ENCODE measurements at places on chromosomes 7 and 10.

GRCh38 chr7:22060863-22061262 is 115.2 kb upstream of the CDCA7L start:
- no peak for DNase-seq

DNA sequence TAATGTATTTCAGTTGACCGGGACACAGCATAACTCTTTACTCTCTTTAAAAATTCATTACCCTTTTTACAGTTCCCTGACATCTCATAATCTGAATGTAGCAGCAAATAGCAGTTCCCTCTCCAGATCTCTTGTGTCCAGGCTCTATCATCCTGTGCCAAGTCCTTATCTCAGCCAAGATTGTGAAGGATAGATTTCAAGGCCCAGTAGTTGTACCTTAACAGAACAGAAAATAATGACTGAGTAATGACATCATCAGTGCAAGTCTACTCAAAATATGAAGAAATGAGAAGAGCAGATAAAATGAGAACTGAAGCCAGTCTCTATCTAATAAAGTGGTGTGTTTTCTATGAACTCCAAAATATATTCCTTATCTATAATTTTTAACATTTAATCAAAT is 92.6 kb downstream of the TFEC start:
- no peak for DNase-seq

- no peak for DNase-seq
Observed at GRCh38 chr7:31056775-31057346, 4.8 kb downstream of the ADCYAP1R1 start.

- DNase-seq = no peak
Observed at GRCh38 chr10:116197946-116198675, 74.9 kb downstream of the GFRA1 start.

GRCh38 chr10:27542812-27543211 is 38.7 kb downstream of the RAB18 start:
- DNase-seq = no peak

GRCh38 chr10:69092959-69093850 is 5.3 kb downstream of the SRGN start:
- no peak for DNase-seq

DNA sequence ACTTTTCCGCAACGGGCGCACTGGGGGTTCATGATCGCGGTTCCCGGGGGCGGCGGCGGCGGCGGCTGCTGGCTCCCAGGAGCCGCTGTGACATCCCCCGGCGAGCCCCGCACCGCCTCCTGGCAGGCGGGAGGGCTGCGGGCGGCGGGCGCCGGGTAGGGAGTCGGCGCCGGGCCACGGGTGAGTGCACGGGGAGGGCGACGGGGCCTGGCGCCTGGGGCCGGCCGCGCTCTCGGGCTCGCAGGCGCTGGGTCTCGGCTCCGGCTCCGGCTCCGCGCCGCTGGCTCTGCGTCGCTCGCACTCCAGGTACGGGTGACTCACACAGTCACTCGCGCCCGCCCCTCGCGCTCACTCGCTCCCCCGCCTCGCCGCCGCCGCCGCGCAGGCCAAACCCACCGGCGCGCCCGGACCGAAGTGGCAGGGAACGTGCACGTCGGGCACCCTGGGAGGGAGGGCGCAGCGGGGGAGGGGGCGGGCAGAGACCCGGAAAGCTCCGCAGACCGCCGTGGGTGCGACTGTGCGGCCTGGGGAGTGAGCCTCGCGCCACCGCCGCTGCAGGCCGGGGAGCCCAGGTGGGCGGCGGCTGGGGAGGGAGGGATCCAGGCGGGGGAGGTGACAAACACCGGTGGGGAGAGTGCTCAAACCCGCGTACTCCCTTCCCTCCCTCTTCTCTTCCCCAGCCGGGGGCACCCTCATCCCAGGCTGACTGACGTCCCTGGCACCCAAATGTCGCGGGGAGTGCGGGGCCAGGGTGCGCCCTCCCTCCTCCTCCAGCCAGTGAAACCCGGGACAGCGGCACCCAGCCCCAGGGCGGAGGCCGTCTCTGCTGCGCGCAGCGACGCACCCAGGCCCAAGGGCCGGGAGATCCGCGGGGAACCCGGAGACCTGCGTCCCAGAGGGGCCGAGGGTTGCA is 276.9 kb upstream of the NEBL start:
- peak; percentile 57 for DNase-seq

GRCh38 chr7:49564379-49564714 is 209.1 kb upstream of the VWC2 start:
- no peak for DNase-seq

GRCh38 chr7:22723181-22723601 is 3.8 kb upstream of the IL6 start:
- no peak for DNase-seq

DNA sequence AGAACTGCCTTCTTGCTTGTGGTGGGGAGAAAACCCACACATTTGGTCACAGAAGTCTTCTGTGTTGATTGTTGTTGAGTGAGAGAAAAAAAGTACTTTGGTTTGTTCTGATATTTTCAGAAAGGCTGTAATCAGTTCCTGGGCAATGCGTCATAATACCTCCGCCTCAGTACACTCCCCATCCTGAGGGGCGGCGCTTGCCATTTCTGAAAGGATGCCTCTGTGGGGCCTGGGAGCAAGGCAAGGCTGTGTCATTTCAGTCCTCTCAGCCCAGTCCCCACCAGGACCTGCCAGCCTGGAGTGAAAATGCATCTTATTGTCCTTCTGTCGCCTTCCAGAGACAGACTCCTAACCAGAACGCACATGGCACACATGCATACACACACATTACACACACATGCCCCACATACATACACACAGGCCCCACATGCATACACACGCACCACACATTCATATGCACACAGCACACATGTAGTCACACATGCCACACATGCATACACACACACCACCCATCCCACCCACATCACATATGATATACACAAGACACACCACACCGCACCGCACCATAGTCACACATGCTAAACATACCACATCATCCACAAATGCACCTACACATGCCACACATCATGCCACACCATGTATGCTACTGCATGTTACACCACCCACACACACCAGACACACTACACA is 90.0 kb downstream of the CXCL12 start:
- DNase-seq = no peak

DNA sequence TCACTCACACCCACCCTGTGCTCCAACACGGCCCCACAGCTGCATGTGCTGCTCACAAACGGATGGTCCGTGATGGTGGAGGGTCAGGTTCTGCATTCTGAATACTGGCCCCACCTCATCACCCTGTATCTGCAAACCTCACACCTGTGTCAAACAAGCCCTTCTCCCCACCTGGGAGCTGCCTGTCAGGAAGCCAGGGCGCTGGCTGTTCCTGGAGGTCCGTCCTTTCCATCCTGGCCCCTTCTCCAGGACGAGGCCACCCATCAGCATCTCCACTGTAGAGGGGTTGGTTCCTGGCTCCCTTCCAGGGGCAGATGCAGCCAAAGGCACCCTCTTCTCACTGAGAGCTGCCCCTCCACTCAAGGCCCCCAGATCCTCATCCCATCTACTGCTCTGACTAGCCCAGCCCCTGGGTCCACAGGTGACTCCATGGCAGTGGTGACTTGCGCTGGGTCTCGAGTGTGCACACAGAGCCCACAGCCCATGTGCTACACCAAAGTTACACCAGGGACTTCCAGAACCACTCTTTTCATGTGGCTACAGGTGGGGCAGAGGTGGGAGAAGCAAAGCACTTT is 229.4 kb downstream of the TNS3 start:
- no peak for DNase-seq

- no peak for DNase-seq
Observed at GRCh38 chr10:124611738-124612137, 132.4 kb downstream of the FAM53B start.

DNA sequence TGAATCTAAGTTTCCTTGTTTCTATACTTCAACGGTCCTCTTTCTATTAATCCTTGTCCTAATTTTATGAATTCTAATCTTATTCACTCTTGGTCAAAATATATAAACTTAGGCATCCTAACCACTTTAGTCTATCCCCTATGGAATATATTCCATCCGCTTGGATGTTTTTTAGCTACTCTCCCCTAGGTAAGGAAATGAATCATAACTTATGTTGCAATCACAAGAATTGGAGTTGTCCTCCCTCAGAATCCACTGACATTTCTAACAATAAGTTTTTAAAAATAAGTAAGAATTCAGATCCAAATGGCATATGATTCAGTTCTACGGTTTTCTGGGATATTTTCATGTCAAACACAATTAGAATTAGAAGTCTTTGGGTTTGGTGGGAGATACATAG is 1081.6 kb downstream of the SORCS1 start:
- DNase-seq = no peak

DNA sequence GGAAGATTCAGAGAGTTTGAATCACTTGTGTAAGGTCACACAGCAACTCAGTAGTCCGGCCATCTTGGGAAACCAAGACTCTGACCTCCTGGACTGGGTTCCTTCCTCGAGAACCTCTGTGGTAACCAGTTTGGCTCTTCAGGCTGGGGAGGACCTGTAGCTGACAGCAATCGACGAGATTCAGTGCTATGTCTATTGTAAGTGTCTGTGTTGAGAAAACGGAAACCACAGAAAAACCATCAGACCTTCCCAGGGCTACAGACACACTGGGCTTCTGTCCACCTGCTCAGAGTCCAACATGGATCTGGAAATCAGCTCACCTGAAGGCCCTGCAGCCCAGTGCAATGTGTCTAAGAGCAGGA is 403.7 kb downstream of the RPS24 start:
- DNase-seq = no peak
